Daoy (cell line): ENCODE measurements at places on chromosomes 16 and 17.

- no peak for DNase-seq
These were observed 431 bp downstream of the TEKT3 start for GRCh38 chr17:15340966-15341365.

GRCh38 chr17:41793784-41794539, 7.5 kb upstream of the JUP start:
- no peak for DNase-seq

- no peak for DNase-seq
These were observed 96.0 kb downstream of the CHD9 start for GRCh38 chr16:53150769-53151168.

DNA sequence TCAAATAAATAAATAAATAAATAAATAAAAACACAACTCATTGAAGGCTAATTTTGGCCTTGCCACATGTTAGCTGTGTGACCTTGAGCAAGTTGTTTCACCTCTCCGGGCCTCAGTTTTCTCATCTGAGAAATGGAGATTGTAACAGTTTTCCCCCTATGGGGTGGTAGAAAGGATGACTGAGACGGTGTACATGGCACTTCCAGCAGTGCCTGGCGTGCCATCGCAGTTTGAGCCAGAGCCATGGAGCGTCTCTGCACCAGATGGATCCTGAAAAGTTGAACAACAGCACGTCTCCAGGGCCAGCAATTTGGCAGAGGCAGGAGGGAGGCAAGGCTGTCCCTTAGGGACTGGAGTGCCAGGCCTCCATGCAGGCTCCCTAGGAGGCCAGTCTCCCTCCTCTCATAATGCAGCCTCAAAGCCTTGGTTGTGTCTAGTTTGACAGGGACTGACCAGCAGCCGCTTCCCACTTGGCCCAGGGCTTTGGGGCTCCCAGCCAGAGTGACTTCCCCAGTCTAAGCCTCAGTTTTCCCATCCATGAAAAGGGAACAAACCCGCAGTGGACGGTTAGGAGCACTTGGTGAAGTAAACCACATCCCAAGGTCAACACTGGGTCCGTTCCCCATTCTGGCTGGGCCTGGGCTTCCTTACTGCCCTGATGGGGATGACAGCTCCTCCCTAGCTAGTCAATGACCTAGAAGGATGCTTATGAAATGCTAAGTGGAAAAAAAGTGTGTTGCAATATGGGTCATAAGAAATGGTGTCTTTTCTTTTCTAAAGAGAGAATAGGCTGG, 19.3 kb downstream of the SOCS1 start:
- no peak for DNase-seq

- no peak for DNase-seq
These were observed 121.1 kb downstream of the SLC39A11 start for GRCh38 chr17:72971226-72971880.

GRCh38 chr16:369866-370436, 387 bp downstream of the MRPL28 start:
- no peak for DNase-seq
